ENCODE measurements at places on chromosomes 1 and 21.

DNA sequence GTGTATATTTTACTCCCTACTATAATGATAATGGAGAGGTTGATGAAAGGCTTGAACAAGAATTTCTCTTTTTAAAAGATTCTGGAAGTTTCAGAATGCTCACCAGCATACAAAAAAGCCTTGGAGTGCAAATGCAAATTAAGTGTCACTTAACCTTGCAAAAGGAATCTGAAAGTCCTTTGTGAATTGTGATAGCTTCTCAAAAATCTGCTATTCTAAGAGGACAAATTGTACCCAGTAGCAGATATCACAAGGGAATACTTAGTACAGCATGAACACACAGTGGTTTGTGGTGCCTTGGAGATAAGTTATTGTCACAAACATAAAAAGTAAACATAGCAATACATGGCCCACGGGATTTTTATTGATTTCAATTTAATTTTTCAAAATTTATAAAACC, 1208.3 kb upstream of the B3GALT2 start:
- DNase-seq = no peak

- DNase-seq = peak; percentile 97
These were observed 34.4 kb downstream of the CAPZB start for GRCh38 chr1:19450811-19451515.

DNA sequence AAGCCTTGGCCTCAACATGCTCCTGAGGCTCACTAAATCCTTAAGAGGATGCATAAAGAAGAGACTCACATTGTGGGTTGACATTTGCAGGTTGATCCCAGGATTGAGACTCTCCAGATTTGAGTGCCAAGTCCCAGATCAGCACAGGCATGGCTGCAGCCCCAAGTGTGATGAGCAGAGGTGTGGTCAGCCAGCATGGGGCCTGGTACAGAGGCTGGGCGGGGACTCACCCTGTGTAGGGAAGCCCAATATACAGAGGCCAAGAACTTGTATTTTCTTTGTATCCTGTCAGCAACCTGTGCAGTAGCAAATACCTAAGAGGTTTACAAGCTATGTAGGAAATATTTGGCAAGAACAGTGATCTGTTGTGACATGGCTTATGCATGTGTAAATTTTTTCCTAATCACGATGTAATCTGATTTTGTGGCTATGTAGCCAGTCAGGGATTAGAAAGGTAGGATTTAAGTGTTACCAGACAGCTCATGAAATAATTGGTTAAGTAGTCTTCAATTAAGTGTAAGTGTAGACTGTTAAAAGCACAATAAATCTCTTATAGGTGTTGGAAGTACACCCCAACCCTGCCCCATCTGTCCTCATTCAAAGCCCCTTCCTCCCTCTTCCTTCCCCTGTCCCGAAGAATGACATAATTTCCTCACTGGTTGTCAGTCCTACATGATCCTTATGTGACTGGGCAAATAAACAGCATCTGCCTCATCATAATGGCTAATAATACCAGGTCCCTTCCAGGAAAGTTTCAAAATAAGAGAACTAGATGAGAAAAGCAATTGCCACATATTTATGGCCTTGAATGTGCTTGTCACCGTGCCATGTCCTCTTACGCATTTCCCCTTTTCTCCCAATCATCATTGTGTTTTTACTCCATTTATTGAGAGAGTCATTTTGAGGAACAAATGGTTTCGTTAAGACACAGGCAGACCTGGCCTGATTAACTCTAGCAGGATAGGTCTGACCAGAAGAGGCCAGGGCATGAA, 120.9 kb downstream of the HLX start:
- DNase-seq = no peak

DNA sequence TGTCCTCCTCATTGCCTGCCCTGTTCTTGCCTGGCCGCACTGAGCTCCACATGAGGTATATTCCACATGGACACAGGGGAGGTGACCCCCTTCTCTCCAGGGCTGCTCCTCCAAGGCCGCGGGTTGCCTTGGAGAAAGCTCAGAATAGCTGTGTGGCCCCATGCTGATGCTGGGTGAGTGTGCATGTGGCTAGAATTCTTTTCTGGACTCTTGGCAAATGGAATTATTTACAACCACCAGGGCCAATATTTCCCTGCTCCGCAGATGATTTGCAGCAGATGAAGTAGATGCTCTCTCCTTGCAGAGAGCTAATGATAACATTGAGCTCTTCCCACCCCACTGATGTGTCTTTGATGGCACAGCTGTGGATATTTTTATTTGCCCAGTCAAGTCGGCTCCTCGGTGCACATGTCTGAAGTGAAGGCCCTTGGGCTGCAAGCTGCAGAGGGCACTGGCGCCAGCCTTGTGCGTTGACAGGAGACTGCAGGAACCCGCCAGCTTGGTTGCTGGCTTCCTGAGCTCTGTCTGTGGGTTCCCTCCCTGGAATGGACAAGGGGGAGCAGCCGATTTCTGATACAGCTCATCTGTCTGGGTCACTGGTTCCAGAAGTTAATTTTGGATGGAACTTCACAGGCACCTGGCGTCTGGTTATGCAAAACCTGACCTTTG, 404.7 kb upstream of the VAMP3 start:
- DNase-seq = no peak

- DNase-seq = no peak
These were observed 2.7 kb downstream of the CHI3L1 start for GRCh38 chr1:203183828-203184227.

DNA sequence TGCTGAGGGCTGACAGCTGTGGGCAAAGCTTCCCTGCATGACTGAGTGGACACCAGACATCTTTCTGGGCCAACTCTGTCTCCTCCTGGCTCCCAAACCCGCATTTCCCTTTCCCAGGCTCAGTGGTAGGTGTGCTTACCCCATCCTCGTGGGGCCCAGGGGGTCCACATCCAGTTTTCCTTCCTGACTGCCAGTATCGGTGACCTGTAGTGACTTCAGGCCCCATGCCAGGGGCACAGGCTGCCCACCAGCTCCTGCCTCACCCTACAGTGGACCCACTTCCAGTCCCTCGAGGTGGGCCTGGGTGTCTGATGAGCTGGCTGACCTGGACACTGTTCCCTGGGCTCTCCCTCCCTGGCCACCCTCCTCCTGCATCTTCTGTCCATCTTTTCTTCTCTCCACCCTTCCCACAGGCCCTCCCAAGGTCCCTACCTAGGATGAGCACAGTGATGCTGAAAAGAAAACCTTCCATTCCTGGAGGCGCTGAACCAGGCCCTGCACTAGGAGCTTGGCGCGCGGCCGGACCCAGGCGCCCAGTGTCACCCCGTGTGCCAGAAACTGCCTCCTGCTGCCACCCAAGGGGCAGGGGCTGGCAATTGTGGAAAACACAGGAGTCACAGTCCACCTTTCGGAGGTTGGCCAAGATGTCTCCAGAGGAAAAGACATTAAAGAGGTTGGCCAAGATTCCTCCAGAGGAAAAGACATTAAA, 67.1 kb downstream of the RUNX3 start:
- DNase-seq = no peak
